ENCODE measurements at places on chromosomes 5 and 9.

DNA sequence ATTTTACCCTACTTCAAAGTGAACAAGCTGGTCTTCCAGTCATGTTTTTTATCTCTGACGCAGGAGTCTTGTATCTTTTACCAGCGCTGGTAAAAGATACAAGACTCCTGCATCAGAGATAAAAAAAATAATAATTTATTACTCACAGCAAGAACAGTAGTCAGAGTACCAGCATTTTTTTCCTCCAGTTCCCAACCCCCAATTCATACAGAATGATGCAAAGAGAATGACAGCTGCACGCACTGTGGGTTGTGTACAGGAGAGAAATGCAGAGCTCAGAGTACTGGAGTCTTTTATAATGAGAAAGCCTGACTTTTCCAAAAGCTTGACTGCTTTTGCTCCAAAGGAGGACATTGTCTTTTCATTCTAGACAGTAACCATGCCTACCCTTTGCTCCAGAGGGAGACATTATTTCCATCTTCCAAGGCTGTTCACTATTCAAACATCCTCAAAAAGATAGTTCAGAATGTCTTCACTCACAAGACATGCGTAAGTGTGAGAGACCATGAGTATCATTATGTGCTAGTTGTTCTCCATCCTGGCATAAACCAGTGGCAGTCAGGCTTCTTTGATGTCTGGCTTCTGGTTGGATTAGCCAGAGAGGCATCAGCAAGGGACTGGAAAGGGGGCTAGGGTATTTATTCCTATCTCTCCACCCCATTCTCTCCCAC lies 14.3 kb upstream of the RANBP6 start:
- DNase-seq = no peak

- no peak for DNase-seq
These were observed 375.1 kb downstream of the CHSY3 start for GRCh38 chr5:130279386-130279785.

DNA sequence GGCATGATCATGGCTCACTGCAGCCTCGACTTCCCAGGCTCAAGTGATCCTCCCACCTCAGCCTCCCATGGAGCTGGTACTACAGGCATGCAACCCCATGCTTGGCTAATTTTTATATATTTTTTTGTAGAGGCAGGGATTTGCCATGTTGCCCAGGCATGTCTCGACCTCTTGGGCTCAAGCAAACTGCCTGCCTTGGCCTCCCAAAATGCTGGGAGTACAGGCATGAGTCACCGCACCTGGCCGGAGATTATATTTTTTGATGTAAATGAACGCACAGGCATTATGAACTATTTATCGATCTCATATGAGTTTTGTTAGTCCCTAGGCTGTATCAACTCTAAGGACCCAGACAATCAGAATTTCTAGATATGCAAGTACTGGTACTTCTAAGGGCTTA lies 25.5 kb upstream of the CEP120 start:
- no peak for DNase-seq

- DNase-seq = no peak
These were observed 9.6 kb upstream of the IL17B start for GRCh38 chr5:149388498-149389190.

- no peak for DNase-seq
These were observed 10.7 kb upstream of the AGPAT2 start for GRCh38 chr9:136697821-136698526.

- no peak for DNase-seq
These were observed 45.2 kb downstream of the VAV2 start for GRCh38 chr9:133946840-133947486.

GRCh38 chr9:104854613-104855012 lies 73.3 kb downstream of the ABCA1 start:
- no peak for DNase-seq

DNA sequence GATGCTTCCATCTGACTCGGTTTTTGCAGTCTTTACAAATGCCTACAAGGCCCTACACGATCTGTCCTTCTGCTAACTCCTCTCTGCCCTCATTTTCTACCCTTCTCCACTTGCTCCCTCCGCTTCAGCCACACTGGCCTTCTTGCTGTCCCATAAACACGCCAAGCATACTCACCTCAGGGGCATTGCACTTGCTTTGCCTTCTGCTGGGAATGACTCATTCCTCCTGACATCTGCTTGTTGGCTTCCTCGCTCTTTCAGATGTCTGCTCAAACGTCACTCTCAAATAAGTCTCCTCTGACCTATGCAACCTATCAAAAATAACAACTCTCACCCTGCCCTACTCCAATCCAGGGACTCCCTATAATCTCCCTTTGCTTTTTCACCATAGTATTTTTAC lies 28.2 kb downstream of the CDC25C start:
- no peak for DNase-seq

DNA sequence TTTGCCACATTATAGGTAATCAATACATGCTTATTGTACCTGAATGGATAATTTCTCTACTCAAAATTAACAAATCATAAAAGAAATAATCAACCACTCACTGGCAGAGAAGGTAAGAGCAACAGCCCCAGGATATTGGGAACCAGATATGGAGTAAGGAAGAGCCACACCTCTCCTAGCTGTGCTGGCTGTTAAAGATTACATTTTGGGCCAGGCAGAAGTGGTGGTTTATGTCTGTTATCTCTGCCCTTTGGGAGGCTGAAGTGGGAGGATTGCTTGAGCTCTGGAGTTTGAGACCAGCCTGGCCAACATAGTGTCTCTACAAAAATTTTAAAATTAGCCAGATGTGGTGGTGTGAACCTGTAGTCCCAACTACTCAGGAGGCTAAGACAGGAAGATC lies 56.4 kb downstream of the BHMT start:
- DNase-seq = no peak

DNA sequence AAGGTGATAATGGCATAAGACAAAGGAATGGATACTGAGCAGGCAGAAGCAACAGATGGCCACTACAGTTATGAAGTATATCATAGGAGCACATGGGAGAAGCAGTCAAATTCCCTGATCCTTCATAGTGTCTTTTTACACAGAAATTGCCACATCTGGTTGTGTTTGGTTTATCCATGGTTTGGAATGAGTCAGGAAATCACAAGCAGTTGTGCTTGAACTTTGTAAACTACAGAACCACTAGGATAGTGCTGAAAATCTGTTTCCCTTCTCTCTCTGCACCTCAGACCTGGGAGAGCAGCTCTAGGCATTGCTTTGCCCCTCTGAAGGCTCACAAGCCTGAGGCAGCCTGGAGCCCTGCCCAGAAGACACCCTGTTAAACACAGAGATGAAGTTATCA lies 134.0 kb downstream of the DMRT2 start:
- DNase-seq = no peak

- no peak for DNase-seq
These were observed 23.1 kb upstream of the TDRD7 start for GRCh38 chr9:97388721-97389238.

DNA sequence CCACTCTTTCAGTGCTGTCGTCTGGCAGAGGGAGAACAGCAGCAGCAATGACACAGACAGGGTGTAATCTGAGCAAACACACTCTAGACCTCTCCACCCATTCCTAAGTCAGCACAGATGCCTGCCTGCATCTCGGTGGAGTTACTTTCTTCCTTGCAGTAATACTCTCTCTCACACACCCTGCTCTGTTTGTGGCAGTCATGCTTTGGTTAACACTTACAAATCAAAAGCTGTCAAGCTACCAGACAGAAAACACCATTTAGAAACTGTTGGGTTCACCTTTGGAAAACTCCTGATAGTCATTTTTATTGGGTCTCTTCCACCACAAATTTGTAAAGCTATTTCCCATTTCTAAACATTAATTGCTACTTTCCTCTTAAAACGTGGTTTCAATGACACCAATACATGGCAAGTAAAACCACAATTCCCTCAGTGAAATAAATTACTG lies 27.3 kb downstream of the LHFPL2 start:
- DNase-seq = no peak

DNA sequence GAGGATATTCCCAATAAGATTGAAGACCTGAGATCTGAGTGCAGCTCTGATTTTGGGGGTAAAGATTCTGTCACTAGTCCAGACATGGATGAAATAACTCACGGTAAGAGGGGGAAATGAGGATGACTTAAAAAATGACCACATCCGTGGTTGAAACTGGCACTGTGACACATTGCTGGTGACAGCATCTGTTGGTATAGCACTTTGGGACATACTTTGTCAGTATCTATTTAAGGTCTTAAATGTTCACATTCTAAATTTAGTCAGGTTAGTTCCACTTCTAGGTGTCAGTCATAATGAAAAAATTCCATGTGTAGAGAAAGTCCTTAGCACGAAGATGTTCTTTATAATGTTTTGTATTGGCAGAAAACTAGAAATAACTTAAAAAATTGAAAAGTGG lies 70.9 kb downstream of the GAPVD1 start:
- DNase-seq = no peak

GRCh38 chr9:107136296-107136695 lies 146.8 kb upstream of the RAD23B start:
- no peak for DNase-seq

GRCh38 chr5:179237770-179238627 lies 107.3 kb downstream of the ADAMTS2 start:
- no peak for DNase-seq

- DNase-seq = no peak
These were observed 230 bp downstream of the SLC44A1 start for GRCh38 chr9:105244734-105245028.

GRCh38 chr5:96986450-96986849 lies 50.6 kb downstream of the LNPEP start:
- DNase-seq = no peak

GRCh38 chr9:16664211-16664610 lies 206.3 kb downstream of the BNC2 start:
- no peak for DNase-seq

DNA sequence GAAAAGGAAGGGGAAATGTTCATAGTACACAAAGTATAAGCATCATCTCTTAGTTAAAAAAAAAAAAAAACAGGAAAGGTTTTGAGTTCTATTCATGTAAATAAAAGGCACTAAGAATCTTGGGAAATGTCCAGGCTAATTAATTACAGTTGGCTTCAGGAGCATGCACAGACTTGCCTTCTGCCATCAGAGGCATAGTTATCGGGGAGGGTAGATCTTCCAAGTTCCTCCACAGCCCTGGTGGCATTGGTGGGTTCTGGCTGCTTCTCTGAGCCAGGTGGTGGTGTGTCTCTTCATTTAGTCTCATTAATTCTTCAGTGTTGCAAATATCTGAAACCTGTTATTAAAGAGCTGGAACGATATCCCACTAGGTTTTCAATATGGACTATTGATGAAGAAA lies 85.2 kb downstream of the TMEM252 start:
- no peak for DNase-seq

GRCh38 chr5:135705941-135706466 lies 127.2 kb upstream of the CXCL14 start:
- no peak for DNase-seq

- no peak for DNase-seq
These were observed 55.7 kb downstream of the VCAN start for GRCh38 chr5:83527221-83527620.

DNA sequence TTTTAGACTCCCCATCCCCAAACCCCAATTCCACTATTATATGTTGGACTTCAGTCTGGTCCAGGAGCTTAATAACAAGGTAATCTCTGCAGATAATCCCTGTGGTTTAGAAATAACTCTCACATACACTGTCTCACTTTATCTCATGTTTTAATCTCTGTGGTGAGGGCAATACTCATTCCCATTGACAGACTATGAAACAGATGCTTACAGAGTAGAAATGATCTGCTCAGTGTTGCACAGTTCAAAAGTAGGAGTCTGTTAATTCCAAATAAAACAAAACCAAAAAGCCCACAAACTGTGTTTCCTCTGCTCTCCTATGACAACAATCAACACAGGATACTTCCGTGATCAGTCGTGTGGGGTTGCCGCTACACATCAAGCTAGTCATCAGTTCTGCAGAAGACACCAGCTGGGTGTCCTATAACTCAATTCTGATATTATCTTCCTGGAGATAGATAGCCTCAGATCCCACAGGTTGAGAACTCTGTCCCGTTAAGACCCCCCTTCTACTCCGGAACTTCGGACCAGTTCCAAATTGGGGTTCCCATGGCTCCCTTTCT lies 26.3 kb upstream of the FANCC start:
- no peak for DNase-seq

DNA sequence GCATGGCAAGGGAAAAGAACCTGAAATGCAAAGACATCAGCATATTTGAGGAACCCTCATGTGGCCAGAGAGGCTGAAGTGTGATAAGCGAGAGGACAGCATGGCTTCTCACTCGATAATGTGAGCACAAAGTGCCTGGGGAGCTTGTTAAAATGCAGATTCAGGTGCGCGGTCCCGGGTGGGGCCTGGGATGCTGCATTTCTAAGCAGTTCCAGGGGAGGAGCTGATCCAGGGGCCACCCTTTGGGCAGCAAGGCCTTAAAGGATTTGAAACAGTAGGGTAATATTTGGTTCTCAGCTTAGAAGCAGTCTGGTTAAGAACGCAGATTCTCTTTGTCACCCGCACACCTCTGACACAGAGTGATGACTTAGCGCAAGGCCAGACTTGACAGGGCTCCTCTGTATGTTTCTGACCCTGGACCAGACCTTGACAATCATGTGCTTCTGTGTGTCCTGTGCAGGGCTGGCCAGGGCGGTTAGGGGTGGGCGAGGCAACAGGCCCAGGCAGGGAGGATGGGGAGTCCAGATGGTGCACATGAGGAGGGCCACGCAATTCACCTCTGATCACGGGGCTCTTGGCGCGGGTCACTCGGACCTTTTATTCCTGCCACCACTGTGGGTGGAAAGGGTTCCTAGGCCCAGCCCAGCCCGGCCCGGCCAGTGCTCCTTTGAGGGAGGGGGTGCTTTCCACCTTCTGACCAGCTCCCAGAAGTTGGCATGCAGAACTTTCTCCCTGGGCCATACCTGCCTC lies 62.8 kb upstream of the TBC1D2 start:
- DNase-seq = no peak

GRCh38 chr5:12384005-12384404 lies 479.8 kb upstream of the CTNND2 start:
- no peak for DNase-seq
